ENCODE measurements at places on chromosomes 5 and 9.

GRCh38 chr5:100157066-100157465 lies 378.1 kb upstream of the FAM174A start:
- DNase-seq, result no peak

GRCh38 chr9:77384406-77384805 lies 207.1 kb downstream of the VPS13A start:
- no peak for DNase-seq

DNA sequence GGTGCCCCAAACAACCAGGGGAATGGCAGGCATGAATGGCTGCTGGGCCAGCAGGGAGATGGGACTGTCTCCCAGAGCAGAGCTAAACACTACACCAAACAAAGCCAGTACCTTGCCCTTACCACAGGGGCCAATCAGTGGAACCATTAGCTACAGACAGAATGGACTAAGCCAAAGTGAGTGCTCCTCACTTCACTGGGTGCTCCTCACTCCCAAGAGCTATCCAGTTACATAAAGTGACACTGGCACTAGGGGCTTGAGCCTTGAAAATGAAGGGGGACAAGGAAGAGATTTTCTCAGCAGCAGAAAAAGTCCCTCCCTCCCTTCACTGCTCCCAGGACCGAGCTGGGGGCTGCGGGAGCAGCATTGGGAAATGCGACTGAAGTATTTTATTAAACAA lies 110.9 kb upstream of the SHB start:
- no peak for DNase-seq

GRCh38 chr9:86354818-86355309 lies 654 bp upstream of the TUT7 start:
- no peak for DNase-seq

DNA sequence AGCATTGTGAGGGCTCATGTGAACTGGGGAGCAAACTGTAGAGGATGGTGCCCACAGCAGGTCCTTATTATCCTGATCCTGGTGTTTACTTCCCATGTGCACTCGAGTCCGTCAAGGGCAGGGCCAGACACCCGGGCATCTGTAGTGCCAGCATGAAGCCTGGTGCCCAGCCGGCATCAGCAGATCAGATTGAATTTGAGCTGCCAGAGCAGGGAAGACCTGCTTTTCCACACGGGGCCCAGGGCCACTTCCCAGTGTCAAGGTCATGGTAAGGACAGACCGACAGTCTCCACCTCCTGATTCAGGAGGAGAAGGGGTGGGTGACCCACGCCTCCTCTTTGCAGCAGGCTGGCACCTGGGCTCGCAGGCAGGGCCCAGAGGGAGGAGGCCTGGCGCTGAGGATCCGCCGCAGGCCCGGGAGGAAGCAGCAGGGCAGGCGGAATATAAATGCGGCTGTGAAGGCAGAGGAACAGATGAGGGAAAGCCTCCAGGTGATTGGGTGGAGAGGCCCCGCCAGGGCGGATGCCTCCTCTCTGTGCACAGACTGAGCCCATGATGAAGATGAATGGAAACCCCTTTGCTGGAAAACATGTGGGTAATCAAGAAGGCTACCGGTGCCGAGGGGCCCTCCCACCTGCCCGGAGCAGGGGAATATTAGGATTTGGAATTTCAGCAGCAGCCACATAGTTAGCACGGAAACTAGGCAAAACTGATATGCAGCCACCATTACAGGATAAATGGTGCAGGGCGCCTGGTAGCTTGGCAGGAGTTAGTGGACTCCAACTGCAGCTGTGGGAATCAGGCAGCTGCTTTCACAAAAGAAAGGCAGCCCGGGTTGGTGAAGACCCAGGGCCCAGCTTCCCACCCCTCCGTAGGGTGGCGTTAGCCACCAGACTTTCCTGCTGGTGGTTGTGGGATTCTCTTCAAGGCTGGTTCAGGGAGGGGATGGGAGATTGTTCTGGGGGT lies 114.9 kb downstream of the GAPVD1 start:
- no peak for DNase-seq

DNA sequence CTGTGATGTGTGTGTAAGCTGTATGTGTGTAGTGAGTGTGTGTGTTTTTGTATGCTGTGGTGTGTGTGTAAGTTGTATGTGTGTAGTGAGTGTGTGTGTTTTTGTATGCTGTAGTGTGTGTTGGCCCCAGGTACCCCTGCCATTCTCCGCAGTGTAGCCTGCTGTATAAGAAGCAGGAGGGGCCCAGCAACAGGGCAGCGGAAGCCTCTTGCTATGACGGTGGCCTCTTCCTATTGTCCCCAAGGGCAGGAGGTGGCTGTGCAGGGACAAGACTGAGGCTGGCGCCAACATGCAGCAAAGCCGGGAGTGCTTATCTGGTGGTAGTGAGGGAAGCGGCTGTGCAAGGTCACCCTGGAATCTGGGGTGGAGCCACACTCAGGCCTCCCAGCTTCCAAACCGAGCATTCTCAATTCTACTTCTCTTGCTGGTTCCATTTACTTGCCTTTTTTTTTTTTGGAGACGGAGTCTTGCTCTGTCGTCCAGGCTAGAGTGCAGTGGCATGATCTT lies 5.1 kb downstream of the SPAAR start:
- DNase-seq, result no peak

DNA sequence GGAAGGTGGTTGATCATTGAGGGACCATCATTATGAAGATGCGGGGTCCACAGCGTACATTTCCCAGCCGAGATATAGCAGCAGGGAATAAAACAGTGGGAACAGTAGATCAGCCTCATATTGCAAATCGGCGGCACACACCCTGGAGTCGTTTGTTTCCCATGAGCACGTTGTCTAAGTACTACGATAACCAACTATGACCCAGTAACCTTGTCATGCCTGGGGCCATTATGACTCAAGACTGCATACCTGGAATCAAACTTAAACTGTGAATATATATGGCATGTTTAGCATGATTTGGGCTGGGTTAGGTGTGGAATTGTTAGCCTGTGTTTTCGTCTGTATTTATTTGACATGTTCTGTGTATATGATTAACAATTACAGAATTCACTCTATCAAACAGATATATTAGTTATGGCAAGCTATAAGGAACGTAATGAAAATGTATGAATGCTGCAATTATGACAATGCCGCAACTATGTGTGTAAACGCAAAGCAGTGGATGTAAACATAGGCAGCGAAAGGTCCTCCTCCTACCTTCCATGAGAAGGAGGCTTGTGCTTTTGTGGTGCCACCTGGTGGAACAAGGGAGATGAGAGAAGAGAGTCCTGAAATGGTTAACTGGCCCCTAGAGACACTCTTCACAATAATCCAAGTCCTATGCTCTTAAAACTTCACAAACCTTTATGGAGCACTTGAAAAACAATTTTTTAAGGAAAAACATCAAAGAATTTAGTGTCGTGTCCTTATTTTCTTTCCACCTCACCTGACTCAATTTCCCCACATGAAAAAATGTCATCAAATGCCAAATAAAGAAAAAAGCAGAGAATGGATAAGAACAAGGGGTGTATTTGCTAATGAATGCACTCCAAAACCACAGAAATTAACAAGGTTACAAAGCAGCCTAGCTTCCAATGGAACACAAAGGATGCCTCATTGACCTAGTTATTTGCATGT lies 47.1 kb downstream of the SEMA5A start:
- DNase-seq, result no peak

- no peak for DNase-seq
Measured at GRCh38 chr9:112252194-112252593, 77.1 kb upstream of the SUSD1 start.

All from cortex of kidney (tissue), 1 donor.